T47D (cell line): ENCODE measurements at places on chromosomes 3 and 15.

GRCh38 chr3:71072986-71073385, 510.5 kb downstream of the FOXP1 start:
- no peak for DNase-seq

- no peak for DNase-seq
Measured at GRCh38 chr3:151765685-151766084, 32.0 kb downstream of the AADACL2 start.

DNA sequence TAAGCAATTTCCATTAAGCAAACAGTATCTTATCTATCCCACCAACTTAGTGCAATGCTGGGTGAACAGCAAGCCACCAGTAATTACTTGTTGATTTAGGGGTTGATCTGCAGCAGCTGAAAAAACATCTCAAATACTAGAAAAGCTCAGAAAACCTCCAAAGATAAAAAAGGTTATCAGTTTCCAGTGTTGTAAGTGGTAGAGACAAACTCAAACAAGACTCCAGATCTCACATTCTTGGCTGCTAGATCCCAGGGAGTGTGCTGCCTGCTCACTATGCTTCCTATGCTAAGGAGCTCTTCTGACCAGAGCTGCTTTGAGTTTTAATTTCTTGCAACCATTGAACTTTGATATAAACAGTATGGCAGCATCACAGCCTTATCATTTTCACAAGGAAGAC, 11.3 kb downstream of the B3GALNT1 start:
- DNase-seq = no peak

- DNase-seq = no peak
Measured at GRCh38 chr3:64837986-64838735, 150.4 kb upstream of the ADAMTS9 start.

- DNase-seq = no peak
Measured at GRCh38 chr3:178182337-178182779, 353.9 kb upstream of the KCNMB2 start.

GRCh38 chr15:43974852-43975251, 148.1 kb downstream of the WDR76 start:
- no peak for DNase-seq

DNA sequence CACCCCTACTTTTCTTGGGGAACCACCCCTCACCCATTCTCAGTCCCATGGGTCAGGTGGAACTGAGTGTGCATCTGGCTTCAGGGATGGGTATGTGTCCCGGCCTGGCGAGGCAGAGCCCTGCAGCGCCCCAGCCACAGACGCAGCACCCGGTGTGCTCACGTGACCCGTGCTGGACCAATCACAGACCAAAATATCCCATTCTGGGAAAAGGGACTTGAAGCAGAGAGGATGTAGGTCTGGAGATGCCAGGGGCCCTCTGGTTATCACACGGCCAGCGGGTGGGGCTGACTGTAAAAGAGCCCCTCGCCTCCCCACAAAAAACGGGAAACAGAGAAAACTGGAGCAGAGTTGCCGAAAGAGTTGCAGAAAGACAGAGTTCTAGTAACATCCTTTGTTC, 138.0 kb upstream of the RAD18 start:
- DNase-seq = no peak

GRCh38 chr3:45021524-45022297, 4.4 kb upstream of the CLEC3B start:
- DNase-seq = no peak

- DNase-seq = no peak
Measured at GRCh38 chr3:13690636-13691035, 141.7 kb downstream of the FBLN2 start.

DNA sequence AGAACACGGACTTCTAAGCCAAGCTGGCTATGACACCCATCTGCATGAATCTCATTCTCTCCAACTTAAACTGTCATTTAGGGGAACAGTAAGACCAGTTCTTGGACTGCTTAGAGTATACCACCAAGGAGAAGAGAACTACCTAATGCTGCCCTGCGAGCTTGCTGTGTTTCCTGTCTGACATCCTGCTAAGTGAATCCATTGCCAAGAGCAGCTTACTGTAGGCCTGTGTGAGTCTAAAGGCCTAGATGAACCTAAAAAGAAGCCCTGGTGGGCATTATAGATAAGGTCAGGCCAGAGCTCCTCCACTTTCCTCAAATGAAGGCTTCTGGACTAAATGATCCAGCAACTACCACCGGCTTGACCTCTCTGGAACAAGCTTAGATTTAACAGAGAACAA, 15.0 kb downstream of the LZTFL1 start:
- DNase-seq = no peak

- no peak for DNase-seq
Measured at GRCh38 chr3:129007792-129008191, 6.7 kb downstream of the EFCC1 start.

GRCh38 chr15:39512643-39513042, 68.2 kb upstream of the THBS1 start:
- no peak for DNase-seq

- DNase-seq = no peak
Measured at GRCh38 chr3:114896978-114897377, 250.1 kb downstream of the ZBTB20 start.

- no peak for DNase-seq
Measured at GRCh38 chr3:180881065-180881801, 31.2 kb upstream of the FXR1 start.

DNA sequence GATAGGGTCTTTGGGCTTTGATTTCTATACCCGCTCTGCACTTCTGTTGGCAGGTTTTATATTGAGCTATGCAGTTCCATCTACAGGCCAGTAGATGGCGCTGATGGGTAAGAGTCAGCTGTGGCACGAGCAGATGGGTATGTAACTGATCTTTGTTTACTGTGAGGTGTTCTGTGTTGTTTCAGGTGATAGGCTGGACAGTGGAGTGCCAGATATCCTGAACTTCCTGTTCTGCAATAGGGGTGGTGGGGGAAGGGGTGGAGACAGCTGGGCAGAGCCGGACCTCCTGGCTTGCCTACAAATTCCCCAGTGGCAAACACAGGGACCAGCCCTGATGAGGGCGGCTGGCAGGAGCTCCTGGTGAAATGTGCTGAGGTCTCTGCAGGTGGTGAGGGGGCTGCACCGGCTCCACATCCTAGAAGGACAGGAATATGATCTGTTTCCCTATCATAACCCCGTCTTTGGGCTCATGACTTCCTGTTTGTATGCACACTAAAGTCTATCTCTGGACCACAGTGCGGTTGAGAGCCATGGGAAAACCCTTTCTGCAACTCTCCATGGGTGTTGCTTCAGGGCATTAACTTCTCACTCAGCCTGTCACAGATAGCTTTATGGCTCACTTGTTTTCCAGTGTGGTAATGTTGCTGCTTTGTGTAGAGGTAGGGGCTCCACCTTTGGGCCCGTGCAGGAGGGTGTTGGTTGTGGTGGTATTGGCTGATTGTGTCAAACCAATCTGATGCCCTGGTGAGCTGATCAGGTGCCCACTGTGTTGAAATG, 13.4 kb upstream of the FAM98B start:
- DNase-seq = peak; percentile 76

DNA sequence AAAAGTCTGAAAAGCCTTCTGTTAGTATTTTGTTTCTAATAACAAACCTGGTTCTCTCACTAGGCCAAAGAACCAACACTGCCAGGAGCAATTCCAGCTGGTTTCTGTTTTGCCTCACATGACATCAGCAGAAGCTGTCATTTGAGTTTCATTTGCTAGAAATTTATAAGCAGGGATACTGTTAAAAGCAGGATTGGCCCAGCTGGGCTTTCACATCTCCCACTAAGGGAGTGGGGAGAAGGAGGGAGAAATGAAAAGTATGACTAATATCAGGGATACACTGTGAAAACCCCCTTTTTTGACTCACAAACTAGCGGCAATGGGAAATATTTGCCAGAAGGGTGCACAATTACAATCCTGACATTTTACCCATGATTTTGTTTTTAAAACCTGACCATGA, 5.3 kb downstream of the CCDC80 start:
- no peak for DNase-seq

GRCh38 chr3:120113128-120114116, 19.2 kb upstream of the GSK3B start:
- no peak for DNase-seq

DNA sequence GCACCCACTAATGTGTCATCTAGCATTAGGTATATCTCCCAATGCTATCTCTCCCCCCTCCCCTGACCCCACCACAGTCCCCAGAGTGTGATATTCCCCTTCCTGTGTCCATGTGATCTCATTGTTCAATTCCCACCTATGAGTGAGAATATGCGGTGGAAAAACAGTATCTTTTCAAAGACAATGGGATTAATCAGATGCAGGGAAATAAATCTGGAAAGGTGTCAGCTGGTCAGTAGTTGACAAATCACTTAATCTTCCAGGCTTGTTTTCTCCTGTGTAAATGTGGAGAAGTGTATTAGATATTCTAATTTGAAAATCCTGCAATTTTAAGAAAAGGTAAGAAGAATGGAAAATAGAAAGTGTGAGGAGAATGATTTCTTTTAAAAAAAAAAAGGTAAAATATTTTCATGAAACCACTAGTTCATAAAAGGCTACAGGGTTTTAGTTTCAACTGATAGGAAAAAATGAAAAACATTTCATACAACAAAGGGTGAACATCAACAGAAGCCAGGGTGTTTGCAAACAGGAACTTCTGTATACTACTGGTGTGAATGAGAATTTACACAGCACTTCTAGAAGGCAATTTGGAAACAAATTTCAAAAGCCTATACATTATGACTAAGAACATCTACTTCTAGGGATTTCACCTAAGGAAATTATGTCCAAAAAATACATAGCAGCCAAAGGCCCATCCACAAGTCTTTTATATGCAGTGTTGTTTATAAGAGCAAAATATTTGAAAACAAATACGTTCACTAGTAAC, 113.5 kb downstream of the CBLB start:
- DNase-seq = no peak

DNA sequence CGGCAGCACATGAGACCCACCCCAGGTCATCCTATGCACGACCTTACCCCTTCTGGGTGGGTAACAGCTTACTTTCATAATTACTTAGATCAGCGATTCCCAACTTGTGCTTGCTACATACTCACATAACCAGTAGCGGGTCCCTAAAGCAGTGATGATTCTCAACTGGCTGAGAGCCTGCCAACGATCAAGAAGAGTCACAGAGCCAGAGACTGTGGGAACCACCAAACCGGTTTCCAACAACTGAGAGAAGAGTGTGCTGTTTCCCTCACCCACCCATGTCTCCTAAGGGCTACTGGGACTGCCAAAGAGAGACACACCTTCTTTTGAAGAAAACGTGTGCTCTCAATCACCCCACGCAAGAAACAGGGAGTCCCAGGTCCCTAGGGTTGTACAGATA, 12.0 kb upstream of the XXYLT1 start:
- DNase-seq = no peak

DNA sequence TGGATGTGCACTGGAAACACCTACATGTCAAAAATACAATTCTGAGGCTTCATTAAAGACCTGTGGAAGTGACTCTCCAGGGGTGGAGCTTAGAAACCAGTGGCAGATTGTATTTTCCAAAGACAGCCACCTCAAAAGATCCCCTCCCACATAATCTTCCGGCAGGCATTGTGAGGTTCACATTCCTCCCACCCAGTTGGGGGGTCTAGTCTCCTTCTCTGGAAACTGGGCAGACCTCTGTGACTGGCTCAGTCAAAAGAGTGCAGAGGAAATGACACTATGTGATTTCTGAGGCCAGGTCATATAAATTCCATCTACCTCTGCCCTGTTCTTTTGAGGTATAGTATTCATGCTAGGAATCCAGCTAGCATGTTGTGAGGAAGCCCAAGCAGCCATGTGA, 1.9 kb upstream of the CFAP92 start:
- no peak for DNase-seq

GRCh38 chr15:42163291-42163690, 6.9 kb upstream of the PLA2G4F start:
- no peak for DNase-seq

GRCh38 chr3:57556459-57557084, 498 bp downstream of the PDE12 start:
- DNase-seq = no peak

DNA sequence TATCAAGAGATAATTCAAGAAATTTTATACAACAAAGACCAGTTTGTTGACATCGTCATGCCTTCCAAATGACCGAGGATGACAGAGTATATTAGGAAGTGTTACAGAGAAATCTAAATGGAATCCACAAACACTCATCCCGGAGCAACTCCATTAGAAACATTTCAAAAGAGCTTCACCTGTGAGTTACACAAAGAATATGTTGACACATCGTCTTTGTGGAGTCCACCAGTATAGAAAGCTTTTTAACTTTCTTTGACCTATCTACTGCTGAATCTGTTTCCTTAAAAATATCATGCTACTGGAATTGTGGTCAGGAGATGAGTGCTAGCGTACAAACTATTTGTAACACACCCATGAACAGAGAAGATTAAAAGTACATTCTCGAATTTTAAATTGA, 130.4 kb downstream of the SUCLG2 start:
- DNase-seq = no peak

DNA sequence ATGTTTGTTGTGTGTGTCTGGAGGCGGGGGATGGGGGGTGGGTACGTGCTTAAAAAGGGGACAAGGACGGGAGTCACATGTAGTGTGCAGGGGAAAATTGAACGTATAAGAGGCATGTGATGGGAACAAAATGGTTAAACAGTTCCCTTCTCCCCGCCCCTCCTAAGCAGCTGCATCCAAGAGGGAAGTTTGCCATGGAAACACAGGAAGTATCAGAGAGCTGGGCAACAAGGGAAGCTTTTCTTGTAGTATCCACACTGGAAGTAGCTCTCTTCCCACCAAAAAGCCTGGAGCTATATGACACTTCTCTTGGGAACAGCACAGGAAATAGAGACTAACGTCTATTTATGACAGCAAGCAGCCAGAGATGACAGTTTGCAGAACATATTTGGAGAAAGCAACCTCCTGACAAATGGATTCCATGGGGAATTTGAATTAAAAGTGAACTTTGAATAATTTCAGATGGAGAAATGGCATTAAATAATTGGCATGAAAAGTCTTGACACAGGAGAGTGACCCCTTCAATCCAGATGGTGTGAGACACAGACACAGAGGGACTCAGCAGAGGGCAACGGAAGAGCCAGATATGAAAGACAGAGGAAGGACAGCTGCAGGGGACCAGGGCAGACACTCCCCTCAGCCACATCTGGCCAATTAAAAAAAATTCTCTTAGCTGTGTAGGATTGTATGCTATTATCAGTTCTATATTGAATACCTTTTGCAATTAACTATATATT, 294.2 kb upstream of the TBL1XR1 start:
- DNase-seq = no peak

- DNase-seq = no peak
Measured at GRCh38 chr15:29756358-29757267, 65.7 kb downstream of the TJP1 start.

DNA sequence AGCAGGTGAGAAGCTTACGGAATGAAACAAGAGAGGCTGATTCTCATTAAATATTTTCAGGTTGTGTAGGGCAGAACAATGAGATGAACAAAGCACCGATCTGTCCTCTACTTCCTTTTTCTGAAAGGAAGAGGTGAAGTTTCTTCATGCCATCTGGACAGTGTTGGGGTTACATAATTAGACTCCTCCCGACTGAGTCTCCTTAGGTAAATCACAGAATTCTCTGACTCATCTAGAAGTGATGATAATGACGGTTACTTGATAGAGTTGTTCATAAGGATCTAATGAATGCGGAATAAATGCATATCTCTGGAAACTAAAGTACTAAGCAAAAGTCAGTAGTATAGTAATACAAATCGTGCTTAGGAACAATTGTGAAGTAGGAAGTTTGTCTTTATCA, 21.2 kb downstream of the CRTC3 start:
- DNase-seq = no peak

GRCh38 chr3:85148036-85148435, 189.2 kb downstream of the CADM2 start:
- DNase-seq = no peak

GRCh38 chr3:150830094-150830681, 67.2 kb upstream of the SIAH2 start:
- peak; percentile 31 for DNase-seq
